ENCODE measurements at places on chromosomes 6 and 20.

- DNase-seq = peak; percentile 20
Measured at GRCh38 chr6:156778454-156779205, 1.5 kb downstream of the ARID1B start.

- no peak for DNase-seq
Measured at GRCh38 chr6:10369896-10370295, 45.0 kb downstream of the TFAP2A start.

- DNase-seq = no peak
Measured at GRCh38 chr20:41135888-41136679, 1.3 kb upstream of the PLCG1 start.

DNA sequence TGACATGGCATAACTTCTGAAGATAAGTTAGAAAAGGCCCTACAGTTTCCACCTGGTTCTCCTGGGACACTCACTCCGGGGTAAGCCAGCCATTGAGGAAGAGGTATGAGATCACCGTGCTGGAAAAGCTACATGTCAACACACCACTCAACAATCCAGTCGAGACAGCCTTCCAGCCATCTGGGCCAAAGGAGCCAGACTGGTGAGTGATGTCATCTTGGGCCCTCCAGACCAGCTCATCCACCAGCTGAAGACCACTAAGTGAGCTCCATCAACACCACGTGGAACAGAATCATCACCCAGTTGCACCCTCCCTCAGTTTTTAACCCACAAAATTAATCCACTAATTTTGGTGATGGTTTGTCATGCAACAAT lies 32.3 kb upstream of the RSPO4 start:
- DNase-seq = no peak

DNA sequence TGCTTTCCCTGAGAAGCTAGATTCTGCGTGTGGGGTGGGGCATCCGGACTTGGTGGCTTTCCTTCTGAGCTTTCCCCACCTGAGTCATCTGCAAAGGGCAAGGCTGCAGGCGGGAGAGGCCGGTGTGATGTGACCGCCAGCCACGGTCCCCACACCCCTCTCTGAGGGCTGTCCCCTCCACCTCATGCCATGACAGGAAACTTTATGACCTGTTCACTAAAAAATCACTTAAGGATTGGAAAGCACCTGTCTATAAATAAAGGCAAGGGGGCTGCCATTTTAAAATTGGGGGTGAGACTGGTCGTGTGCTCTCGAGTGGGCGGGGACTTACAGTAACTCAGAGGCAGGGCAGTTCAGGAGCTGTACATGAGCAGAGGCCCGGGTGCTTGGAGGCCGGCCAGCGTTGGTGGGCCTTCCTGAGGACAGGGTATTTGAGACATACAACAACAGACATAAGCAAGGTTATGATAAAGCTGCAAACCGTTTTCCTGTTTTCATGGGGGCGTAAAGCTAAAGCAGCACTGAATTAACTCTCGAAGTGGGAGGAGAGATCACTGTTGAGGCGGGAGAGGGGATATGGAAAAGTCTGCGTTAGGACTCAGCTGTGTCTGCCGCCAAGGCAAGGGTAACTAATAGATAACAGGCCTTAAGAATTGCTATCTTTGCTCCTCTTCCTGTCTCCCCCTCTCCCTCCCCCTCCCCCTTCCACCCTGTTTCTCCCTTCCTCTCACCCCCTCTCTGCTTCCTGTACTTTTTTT lies 16.1 kb upstream of the SERPINB1 start:
- DNase-seq = peak; percentile 64

- DNase-seq = peak; percentile 11
Measured at GRCh38 chr6:142566628-142567396, 265.0 kb downstream of the ADGRG6 start.

DNA sequence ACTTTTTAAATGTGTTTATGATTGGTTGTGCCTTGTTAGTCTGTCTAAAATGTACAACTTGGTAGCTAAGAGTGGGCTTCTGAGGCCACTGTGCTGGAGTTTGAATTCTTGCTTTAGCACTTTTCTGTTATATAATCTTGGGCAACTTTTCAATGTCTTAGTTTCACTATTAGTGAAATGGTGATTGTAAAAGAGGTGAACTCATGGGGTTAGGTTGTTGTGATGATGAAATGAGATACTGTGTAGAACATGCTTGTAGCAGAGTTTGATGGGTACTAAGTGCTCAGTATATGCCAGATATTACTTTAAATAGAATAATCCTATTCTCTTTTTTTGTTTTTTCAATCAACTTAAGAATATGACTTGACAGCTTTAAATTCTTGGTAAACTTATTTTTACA lies 624.7 kb downstream of the CD109 start:
- DNase-seq = no peak

- DNase-seq = no peak
Measured at GRCh38 chr6:124769811-124770544, 192.3 kb upstream of the RNF217 start.

DNA sequence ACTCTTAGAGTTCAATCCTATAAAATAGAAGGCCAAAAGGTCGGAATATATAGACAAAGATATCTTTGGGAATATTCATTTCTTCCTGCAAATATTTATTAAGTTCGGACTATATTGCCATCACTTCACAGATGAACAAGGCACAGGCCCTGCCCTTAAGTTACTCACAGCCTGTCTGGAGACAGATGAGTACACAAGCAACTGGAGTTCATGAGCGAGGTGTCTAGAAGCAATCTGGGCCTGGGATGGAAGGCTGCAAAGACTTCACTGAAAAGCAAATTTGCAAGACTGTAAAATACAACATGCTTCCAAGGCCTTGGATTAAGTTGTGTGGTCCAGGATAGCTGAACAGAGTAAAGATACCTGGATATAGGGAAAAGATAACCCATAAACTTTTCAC lies 56.7 kb upstream of the CEP85L start:
- DNase-seq = no peak

GRCh38 chr6:122717350-122717749 lies 62.2 kb upstream of the FABP7 start:
- no peak for DNase-seq

GRCh38 chr6:128266946-128267345 lies 253.5 kb downstream of the PTPRK start:
- no peak for DNase-seq

DNA sequence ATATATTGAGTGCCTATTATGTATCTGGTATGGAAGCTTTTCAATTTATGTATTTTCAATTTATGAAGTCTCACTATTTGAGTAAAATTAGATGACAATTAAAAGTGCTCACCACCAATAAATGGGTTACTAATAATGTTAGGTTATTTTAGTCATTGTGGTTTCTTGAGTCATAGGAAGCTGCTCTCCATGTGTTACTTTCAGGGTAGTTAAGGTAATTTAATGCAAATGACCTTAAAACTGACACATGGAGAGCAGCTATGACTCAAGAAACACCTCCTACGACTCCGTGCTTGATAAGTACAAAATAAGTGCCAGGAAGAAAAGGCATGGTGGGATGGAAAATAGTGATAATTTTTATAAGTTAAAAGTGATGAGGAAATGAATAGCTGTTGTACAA lies 16.5 kb upstream of the TINAG start:
- no peak for DNase-seq

All from activated CD8-positive, alpha-beta memory T cell treated with anti-CD3 and anti-CD28 coated beads for 1 hour (primary cell).